Karpas-422 (cell line): ENCODE measurements at places on chromosomes 4 and X. TPM values are rescaled to one million over a fixed set of nuclear protein-coding genes. Genes with fewer than 3 reads are reported as not detected.

- no peaks in the 10 kb centered on the region for H3K36me3 ChIP-seq
- H3K27me3 ChIP-seq = no peaks in the 10 kb centered on the region
- H3K4me1 ChIP-seq = peaks cover 5% of the 10 kb centered on the region
- H3K4me3 ChIP-seq = no peak overlapping the region
- no peak overlapping the region for H3K27ac ChIP-seq
Measured at GRCh38 chr4:140609548-140610425, 41.0 kb upstream of the UCP1 start.

ITGB1BP2 gene
- 2.7 and 3.8 TPM in 2 replicates for total RNA-seq

DNA sequence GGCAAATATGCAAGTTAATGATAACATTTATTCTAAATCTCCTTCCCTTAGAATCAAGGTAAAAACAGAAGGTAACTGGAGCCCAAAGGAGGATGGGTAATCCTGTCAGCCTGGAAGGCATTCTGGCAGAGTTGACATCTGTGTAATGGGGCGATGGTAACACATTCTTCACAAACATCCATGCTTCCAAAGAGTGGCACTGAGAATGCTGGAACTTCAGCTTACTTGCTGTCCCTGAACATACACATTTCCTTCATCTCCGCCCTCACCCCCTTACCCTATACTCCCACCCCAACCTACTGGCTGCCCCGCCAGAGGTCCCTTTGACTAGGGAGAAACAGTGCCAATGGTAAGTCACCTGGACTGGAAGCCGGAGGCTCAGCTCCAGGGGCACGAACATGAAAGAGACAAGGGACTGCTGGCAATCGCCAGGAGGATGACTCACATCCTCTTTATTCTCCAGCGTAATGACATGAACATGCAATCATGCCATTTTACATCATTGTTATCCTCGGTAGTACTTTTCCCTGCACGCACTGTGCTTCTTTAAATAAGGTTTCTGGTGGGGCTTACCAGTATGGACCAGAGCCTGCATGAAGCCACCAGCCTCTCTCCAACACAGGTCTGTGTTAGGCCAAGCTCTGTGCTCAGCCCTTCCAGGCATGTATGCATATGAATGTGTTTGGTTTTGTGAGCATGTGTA is 694.2 kb upstream of the TENM3 start:
- no peaks in the 10 kb centered on the region for H3K4me1 ChIP-seq
- H3K27ac ChIP-seq = no peak overlapping the region
- no peaks in the 10 kb centered on the region for H3K36me3 ChIP-seq
- no peak for DNase-seq

DNA sequence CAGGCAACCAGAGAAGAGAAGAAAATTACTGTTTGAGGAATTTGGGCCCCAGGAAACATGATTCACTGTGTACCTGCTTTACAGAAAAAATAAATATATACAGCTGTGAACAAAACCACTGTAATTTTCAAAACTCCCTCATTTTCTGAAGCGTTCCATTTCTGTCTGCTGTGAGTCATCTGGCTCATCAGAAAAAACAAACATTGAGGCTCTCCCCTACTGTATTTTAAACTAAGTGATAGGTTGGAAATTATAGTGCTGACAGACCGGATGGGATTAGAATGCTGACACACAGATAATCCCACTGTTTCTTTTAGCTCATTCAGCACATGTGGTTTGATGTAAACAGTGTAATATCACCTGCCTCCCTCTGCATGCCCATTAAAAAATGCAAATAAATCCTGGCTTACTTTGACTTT is 847.0 kb downstream of the TRIML1 start:
- H3K4me3 ChIP-seq = no peak overlapping the region
- no peaks in the 10 kb centered on the region for H3K27me3 ChIP-seq

- H3K27me3 ChIP-seq = no peaks in the 10 kb centered on the region
- H3K4me1 ChIP-seq = no peaks in the 10 kb centered on the region
- no peaks in the 10 kb centered on the region for H3K36me3 ChIP-seq
- peak; percentile 24 for DNase-seq
Measured at GRCh38 chr4:113943863-113944262, 35.6 kb downstream of the ARSJ start.

- DNase-seq = no peak
- no peaks in the 10 kb centered on the region for H3K36me3 ChIP-seq
- no peaks in the 10 kb centered on the region for H3K27me3 ChIP-seq
- H3K27ac ChIP-seq = no peak overlapping the region
Measured at GRCh38 chr4:166655705-166656104, 578.6 kb downstream of the SPOCK3 start.

GRCh38 chrX:8724300-8724699 is 7.6 kb downstream of the ANOS1 start:
- no peak overlapping the region for H3K27ac ChIP-seq
- DNase-seq = peak; percentile 58
- no peaks in the 10 kb centered on the region for H3K27me3 ChIP-seq
- no peaks in the 10 kb centered on the region for H3K36me3 ChIP-seq

GRCh38 chr4:12924728-12925320 is 559.3 kb downstream of the RAB28 start:
- peaks cover 7% of the 10 kb centered on the region for H3K4me1 ChIP-seq
- no peak overlapping the region for H3K4me3 ChIP-seq
- H3K36me3 ChIP-seq = no peaks in the 10 kb centered on the region
- no peak overlapping the region for H3K27ac ChIP-seq
- DNase-seq = no peak
- H3K27me3 ChIP-seq = no peaks in the 10 kb centered on the region

CT83 gene
- total RNA-seq = not detected in 2 replicates

- no peaks in the 10 kb centered on the region for H3K27me3 ChIP-seq
- H3K36me3 ChIP-seq = peaks cover 57% of the 10 kb centered on the region; the same call in 1 of the 2 replicates
- H3K4me1 ChIP-seq = no peaks in the 10 kb centered on the region
- no peak overlapping the region for H3K4me3 ChIP-seq
- H3K27ac ChIP-seq = no peak overlapping the region
Measured at GRCh38 chr4:67500373-67500772, 44.9 kb downstream of the CENPC start.

DNA sequence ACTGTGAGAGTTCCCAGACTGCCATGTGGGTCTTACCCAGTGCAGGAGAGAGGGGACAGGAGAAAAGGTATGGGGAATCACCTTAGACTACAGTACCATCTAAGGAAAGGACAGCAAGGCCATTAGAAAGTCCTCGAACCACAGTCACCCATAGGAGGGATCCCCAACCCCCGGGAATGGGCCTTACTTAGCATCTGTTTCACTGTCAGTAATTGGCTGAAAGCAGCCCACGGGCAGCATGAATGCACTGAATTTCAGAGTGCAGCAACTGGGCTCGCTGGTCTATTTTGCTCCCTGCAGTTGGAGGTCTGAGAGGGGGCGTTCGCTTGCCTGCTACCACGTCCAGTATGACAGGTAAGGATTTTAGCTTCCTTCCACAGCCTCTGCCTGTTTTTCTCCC is 50.4 kb upstream of the KLHL8 start:
- H3K4me1 ChIP-seq = no peaks in the 10 kb centered on the region
- no peaks in the 10 kb centered on the region for H3K36me3 ChIP-seq
- DNase-seq = no peak
- H3K27me3 ChIP-seq = no peaks in the 10 kb centered on the region
- H3K4me3 ChIP-seq = no peak overlapping the region

DNA sequence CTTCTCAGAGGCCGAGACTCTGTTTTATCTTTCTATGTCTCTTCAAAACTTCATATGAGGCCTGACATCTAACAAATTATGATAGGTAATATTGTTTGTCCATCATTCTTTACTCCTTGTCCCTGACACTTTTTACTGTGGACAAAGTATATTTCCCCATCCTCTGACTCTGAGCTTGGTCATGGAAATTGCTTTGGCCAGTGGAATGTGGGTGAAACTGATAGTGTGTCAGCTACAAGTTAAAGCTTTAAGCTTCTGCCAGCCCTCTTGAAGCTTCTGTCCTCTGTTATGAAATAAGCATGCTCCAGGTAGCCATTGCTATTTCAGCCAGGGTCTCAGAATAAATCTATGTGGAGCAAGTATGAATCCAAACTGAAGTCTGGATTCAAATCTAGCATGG is 604.6 kb downstream of the BCOR start:
- H3K27me3 ChIP-seq = no peaks in the 10 kb centered on the region
- H3K4me3 ChIP-seq = no peak overlapping the region
- H3K27ac ChIP-seq = no peak overlapping the region
- DNase-seq = no peak
- no peaks in the 10 kb centered on the region for H3K36me3 ChIP-seq
